ENCODE measurements at places on chromosomes 4 and X.

DNA sequence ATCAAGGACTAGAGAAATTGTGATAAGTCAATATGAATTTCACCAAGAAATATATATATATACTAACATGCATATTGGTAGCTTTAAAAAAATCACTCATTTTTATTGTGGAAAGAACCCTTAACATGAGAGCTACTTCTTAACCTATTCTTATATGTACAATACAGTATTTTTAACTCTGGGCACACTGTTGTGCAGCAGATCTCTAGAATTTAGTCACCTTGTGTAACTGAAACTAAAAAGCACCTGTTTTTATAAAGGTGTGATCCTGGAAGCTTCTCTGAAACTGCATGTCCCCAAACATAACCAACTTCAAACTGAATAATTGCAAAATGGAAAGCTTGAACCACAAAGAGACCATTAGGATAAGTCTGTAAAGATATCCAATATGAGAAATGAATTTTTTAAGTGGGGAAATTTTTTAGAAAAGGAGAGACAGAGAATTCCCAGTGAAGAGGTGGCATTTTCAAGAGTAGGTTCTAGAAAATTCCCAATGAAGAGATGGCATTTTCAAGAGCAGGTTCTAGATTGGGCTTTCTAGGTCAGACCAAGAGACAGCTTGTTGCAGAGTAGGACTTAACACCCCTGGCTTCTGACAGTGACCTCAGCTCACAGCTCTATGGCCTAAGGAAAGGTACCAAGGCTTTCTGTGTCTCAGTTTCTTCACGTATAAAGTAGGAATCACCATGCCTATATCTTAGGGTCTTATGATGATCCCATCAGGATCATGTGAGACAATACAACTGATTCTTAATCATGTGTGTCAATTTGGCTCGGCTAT lies 22.0 kb upstream of the PPARGC1A start:
- DNase-seq: no peak

DNA sequence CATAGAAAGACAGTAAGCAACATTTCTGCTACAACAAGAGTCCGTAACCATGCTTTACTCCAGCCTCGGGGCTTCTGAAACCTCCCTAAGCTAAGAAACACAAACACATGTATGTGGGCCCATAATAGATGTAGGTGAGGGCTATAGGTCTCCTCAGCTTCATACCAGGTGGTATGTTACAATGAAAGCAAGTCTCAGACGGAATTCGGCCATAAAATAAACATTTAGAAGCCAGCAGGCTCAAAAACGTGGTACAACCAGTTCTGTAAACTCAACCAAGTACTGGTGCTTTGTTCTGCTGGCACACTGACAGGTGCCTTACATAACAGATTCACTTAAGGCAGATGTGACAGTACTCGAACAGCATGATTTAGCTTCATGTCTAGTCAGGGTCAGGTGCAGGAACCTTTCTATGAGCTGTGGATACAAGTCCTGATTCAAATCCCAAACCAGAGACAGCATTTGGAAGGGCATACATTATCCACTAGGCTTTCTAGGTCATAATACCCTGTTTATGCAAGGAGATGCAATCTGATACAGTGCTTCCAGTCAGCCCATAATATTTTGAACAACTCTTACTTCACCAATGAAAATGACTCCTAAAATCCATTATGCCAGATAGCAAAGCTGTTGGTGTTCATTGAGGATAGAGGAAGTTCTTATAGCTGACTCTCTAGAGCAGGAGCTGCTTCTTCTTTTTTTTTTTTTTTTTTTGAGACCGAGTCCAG lies 113.8 kb upstream of the ENPP6 start:
- no peak for DNase-seq

- no peak for DNase-seq
Measured at GRCh38 chrX:112734290-112734689, 54.6 kb upstream of the LHFPL1 start.

DNA sequence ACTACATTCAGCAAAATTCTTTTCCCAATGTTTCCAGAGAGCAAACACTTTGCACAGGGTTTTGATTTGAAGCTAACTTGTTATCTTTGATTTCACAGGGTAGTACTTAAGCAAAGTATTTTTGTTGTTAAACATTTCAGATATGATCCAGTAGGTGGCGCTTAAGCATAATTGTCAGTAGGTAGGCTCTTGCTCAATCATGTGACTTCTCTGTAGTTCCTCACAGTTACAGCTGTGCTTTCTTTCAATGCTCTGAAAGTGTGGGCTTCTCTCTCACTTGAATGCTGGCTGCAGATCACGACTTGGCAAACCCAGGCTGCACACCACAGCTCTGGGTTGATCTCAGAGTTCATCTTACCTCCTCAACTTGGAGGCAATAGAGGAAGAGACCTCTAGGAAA lies 1016.5 kb downstream of the SH3BGRL start:
- no peak for DNase-seq

DNA sequence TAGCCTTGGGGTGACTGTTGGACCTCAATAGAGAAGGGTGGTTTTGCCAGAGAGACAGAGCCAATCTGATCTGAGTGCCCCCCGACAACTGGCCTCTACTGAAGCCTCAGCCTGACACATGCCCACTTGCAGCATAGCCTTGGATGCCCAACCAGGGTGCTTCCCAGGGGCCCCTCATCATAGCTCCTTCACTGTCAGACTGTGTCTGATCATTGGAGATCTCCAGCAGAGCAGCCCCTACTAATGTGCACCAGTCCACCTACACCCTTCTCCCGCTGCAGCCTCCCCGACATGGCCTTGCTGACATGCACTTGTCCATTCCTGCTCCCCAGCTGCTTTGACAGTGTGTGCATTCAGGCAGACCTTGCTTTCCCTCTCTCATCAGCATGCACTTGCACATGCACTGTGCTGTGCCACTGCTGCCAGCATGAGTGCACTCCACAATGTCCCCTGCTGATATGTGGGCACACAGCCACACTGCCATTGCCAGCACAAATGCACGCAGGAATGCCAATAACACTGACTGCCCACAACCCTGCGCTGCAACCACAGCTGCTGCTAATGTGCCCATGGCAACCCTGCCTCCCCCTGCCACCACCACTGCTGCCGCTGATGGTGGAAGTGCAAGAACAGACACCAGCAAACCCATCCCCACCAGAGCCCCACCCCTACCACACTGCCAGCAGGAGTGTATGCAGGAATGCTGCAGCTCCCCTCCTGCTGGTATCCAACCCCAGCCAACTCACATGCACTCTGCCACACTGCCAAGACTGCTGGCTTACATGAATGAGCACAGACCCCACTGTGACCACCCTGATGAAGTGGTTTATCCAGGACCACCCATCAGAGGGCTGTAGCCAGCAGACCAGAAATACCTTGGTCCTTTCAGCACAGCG lies 68.1 kb upstream of the ZMAT1 start:
- no peak for DNase-seq

DNA sequence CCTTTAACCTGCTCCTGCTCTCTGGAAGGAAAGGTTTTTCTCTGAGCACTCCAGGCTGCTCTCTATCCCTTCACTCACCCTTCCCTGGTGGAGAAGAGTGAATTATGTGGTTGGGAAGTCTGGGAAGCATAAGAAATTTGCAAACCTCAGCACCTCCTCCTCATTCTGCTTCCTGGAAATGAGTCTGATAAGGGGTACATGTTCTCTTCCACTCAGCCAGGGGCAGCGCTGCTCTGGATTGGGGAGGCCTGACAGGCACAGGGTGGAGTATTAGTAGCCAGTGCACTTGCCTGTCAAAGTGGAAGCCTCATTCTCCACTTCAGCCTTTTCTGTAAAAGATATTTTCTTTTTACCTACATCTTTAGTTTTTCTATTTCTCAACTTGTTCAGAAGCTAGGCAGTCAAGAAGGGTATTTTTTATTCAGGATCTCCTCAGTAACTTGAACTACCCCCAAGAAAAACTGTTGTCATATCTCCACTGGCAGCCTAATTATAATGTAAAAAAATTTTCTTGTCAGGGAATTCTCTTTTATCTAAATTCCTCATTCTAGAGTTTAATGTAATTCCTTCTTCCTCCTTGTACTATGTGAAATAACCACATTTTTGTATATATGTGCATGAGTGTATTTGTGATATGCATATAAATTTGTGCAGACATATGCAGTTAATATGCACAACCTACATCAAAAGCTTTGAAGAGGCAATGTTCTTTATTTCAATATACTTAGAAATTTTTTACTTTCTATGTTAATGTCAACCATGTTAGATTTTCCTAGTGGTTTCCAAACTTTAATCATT lies 15.3 kb downstream of the ADAMTS3 start:
- DNase-seq: no peak

GRCh38 chr4:151029537-151029936 lies 14.5 kb upstream of the LRBA start:
- DNase-seq: no peak

DNA sequence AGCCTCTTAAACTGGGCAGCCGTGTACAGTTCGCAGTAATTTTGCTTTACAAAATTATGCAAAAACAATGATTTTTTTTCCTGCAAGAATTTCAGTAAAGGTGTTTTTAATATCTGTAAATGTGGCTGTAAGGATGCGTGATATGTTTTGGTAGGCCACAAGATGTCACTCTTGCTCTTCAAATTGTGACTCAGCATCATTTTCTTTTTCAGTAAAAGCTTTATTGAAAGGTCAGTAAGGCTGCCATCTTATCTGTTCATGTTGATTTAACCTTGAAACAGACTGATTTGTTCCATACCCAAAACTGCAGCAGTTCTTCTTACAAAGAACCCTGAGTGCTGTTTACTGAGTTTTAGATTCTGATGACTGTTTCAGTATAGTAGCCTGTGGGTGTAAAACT lies 39.9 kb downstream of the TXLNG start:
- peak; percentile 31 for DNase-seq

DNA sequence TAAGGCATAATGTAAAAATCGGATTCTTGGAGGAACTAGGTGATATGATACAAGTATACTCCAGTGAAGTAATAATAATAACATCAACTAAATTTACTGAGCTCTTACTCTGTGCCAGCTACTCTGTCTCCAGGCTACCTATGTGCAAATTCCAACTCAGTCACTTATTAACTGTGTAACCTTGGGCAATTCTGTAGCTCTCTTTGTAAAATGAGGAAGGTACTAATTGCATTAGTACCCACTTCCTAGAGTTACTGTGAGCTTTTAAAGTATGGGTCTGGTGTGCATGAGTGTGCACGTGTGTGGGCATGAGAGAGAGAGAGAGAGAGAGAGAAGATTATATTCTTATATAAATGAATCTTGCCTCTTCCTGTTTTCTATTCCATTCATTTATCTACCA lies 169.9 kb downstream of the KCNIP4 start:
- no peak for DNase-seq

DNA sequence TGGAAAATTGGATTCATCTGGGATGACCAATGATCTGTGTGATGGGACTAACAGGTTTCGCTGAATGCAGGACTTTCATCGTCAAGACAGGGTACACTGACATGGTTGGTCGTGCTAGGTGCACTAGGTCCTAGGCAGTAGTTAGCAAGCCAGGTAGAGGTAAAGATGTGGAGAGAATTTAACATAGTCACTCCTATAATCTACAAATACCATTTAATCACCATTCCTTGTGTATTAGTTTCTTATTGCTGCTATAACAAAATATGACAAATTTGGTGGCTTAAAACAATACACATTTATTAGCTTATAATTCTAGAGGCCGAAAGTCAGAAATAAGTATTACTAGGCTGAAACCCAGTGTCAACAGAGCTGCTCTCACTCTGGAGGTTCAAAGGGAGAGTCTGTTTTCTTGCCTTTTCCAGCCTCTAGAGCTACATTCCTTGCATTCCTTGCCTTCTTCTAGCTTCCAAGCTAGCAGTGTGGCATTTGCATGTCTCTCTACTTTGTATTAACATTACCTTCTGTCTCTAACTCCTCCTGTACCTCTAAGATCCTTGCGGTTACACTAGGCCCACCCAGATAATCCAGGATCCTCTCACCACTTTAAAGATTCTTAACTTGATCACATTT lies 98.7 kb upstream of the GRIA3 start:
- DNase-seq: no peak

GRCh38 chr4:51885363-51885762 lies 42.4 kb downstream of the DCUN1D4 start:
- DNase-seq: no peak

- no peak for DNase-seq
Measured at GRCh38 chrX:111444881-111445280, 32.9 kb upstream of the DCX start.

DNA sequence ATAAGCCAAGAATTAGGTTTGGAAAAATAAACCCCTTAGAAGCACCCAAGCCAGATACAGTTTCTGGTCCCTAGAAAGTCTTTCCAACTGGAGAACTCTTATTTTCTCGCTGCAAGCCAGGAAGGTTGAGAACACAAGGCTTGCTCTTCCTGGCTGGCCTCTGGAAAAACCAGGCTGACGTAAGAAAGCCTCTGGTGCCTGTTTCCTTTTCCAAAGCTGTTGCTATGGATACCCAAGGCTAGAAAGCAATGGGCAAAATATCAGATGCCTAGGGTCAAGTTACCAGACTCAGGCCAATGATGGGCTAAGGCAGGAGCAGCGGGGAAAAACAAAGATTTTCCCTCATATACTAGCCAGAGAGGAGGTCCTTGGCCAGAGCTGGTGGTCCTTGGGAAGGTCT lies 281.6 kb downstream of the KLHL13 start:
- DNase-seq: no peak

DNA sequence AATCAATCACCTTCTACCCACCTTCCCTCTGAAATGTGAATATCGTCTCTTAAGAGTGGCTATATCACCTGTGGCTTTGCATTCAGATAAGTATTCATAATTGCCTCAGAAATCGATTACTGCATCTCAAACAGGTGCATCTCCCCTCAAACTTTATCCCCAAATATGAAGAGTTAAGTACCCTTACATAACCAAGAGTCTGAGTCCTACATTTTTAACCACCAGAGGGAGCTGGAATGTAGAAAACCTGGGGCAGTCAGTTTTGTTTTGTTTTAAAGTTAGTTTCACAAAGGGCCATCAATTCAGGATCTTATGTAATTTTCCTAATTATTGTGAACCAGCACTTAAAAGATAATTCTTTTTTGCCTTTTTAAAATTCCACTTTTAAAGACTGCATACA lies 5.7 kb downstream of the TCEANC start:
- DNase-seq: no peak

DNA sequence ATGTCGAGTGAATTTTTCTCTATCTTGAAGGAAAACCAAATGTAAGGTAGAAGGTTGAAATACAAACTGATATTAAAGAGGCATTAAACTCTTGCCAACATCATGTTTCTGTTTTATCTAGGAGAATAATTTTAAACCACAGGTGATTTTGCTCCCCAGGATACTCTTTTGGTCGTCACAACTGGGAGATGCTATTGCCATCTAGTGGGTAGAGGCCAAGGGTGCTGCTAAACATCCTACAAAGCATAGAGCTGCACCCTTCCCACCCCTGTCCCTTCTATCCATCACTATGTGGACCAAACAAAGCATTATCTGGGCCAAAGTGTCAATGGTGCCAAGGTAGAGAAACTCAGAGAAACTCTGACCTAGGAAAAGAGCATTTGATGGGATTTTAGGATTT lies 154.6 kb upstream of the MAGEB2 start:
- peak; percentile 2 for DNase-seq

DNA sequence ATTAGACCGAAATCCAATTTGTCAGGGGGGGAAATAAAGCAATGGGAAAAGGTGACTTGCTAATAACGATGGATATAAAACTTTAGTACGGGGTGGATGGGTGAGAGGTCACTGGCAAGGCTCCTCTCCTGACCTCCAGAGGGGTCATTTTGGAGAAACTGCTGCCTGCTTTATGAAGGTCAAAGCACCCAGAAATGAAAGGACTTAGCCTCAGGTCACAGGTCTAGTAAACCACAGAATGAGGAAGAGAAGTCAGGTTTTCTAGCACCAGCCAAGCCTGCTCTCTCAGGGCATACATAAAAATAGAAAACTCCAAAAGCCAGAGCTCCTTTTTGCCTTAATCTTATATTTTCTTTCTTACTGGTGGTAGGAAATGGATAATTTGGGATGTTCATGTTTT lies 134.2 kb downstream of the SHROOM3 start:
- DNase-seq: no peak

All from stromal cell of bone marrow (primary cell).